Retina (tissue), 1 donor: ENCODE measurements at places on chromosomes 12 and 14.

DNA sequence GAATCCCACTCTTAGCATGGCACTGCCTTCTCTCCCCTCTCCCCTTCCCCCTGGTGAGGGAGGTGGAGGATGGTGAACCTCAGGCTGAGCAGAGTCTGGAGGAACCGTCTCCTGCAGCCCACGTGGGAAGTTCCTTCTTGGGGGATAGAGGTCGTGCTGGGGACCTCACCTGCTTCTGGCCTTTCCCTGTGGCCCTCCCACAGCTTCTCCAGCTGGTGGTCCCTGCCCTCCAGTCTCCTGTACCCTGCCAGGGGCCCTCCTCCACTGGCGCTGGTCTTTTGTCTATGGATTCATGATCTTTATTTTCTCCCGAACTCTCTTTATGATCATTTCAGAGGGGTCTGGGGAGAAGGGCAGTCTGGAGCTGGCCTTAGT, 9.0 kb upstream of the MTA1 start:
- no peak for DNase-seq

DNA sequence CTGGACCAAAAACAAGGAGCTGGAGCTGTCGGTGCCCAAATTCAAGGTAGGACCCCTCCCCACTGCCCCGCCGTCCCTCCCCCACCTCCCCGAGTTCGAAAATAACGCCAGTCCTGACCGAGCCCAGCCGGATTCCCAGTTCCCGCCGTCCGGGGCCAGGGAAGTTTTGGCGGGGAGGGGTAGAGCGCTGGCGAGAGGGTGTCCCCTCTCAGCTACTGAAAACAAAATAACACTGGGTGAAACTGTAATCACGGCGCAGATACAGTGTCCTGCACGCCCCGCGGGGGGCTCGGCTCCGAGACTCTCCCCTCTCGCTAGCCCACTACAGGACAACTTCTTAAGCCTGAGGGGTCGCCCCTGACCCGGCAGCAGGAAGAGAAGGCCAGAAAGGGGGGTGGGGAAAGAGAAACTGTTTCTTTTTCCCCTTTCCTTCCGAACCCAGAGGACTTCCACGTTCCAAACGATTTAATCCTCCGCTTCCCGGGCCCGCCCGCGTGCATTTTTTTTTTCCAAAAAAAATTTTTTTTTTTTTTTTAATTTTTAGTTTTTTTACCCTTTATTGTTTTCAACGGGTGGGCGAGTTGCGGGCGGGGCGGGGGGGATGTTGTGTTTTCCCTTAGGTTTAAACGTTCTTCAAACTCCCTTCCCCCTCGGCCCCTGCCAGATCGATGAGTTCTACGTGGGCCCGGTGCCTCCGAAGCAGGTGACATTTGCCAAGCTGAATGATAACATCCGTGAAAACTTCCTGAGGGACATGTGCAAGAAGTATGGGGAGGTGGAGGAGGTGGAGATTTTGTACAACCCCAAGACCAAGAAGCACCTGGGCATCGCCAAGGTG, 1.6 kb downstream of the SETD1B start:
- DNase-seq, result peak; percentile 72

DNA sequence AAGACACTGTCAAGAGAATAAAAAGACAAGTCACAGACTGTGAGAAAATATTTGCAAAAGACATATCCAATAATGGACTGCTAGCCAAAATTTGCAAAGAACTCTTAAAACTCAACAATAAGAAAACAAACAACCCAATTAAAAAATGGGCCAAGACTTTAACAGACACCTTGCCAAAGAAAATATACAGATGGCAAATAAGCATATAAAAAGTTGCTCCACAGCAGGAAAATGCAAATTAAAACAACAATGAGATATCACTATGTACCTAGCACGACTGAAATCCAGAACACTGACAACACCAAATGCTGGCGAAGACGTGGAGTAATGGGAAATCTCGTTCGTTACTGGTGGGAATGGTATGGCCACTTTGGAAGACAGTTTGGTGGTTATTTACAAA, 228.9 kb downstream of the TTC8 start:
- DNase-seq, result no peak

- DNase-seq, result no peak
Measured at GRCh38 chr12:23938422-23938821, 11.0 kb downstream of the SOX5 start.

DNA sequence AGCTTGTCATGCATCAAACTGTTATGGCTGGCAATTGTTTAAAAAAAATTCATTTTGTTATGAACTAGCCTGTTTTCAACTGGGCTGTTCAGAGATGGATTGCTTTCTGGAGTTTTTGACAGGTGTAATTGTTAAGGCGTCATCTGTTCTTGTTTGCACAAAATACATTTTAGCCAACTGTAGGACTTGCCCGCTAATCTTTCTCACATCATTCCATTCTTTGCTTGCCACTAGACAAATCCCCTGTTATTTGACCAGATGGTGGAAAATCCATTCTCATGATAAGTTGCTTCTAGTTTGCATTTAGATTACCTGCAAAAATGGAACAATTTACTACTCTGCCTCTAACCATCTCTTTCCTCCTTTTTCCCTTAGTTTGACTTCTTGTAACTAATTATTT, 114.3 kb downstream of the NPAS3 start:
- no peak for DNase-seq

DNA sequence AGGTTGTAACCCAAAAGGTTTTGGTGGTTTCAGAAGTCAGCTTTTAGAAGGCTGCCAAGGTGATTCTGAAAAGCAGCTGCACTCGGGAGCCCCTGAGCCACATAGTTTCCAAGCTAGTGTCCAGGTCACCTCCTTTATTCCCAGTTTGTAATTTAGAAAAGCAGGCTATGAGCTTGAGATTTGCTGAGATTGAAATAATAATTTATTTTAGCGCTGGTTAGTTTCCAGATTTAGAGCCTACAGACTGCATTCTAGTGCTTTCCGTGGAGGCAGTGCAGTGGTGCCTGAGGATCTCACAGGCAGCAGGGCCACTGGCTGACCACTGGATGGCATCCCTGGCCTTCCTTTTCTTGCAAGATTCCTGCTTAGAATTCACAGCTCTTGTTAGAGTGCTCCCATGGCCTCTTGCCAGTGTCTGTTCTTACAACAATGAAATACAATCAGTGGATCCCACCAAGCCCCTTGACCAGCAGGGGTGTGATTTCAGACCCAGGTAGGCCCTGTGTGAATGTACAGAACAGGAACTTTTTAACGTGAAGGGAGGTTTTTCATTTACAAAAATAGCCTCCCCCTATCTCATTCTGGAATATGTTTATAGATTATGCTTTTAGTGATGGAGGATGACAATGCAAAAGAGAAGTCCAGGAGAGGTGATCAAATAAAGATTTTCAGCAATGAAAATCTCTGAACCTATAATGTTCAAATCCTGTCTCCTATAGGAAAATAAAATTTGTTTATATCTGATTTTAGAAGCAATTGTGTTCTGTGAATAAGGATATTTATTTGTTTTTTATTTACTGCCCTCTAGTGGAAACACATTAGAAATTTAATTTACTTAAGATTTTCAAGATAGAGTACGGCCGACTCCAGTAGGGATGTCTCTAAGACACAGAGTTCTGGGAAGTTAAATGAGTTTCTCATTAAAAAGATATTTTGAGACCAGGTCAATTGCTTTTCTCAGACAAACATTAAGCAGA, 362.1 kb upstream of the STXBP6 start:
- peak; percentile 59 for DNase-seq

DNA sequence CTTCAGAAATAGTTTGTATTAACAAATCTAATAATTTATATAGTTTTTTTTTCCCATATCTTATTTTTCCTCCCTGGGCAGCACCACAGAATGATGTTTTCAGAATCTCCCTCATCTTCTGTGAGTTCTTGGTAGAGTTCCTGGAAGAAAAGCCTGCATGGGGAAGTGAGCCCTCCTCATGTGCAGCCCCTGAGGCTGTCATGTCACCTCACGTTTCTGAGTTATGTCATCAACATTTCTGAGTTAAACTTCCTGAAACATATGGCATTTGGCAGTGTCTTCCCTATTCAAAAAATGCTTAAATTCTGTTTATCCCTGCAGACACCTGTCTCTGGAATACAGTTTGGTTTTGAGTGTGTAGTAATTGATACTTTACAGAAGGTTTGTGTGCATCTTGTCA, 979.0 kb downstream of the TMEM121 start:
- no peak for DNase-seq

DNA sequence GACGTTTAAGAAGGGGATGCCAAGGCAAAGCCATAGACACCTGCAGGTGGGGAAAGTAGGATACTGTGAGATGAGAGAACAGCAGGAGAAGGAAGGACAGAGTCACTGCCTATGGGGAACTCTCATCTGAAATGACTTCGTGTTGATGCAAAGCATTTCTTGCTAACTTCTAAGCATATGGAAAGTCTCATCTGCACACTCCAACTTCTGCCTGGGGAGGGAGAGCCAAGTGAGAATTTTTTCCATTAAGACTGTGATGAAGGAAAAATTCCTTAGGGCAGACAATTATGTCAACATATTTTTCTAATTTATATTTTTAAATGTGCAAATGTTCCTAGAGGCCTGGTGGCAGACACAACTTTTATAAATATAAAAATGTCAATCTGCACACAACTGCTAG, 115.3 kb downstream of the IPO8 start:
- DNase-seq, result no peak

DNA sequence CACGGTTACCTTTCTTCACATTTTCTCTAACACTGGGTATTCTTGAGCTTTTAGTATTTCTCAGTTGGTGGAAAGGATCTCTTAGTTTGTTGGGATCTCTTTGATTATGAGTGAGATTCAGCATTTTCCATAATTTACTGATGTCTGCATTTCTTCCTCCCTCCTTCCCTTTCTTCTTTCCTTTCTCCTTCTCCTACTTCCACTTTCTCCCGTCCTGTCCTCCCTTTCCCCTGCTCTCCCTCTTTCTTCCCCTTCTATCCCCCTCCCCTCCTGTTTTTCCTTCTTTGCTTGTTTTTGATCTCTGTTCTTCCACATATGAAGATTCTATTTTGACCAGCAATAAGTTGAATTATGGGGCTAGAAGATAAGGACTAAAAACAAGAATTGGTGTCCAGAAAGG, 66.9 kb downstream of the FUT8 start:
- DNase-seq, result no peak

DNA sequence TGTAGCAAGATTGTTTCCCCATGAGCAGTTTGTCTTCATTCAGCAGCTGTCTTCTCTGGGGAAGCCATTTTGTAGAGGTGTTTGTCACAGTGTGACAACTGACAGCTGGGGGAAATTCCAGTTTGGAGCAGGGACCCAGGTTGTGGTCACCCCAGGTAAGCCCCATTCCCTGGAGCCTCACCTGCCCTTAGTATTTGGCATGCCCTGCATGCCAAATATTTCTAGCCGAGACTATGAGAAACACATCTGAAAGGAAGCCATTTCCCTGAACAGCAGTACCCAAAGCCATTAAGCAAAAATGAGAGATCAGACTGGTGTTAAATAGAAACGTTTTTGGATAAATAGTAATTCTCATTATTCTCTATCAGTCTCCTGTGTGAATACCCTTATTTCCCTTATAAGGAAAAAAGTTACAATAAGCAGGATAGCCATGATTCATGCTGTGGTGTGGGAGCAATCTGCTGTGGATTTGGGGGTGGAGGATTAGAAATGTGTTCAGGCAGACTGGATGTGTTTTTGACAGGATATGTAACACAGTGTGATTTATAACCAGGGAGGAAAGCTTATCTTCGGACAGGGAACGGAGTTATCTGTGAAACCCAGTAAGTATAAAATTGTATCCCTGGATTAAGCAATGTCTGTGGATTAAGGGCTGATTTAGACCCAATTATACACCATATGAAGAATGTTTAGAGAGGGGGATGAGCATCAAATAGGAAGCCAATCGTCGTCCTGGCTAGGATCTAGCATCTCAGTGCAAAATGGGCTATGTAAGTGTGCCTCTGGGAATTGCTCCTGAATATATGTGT, 68.9 kb downstream of the DAD1 start:
- no peak for DNase-seq

- DNase-seq, result no peak
Measured at GRCh38 chr12:1525858-1526257, 68.5 kb downstream of the FBXL14 start.

GRCh38 chr12:21891751-21892217, 49.4 kb downstream of the ABCC9 start:
- DNase-seq, result no peak

DNA sequence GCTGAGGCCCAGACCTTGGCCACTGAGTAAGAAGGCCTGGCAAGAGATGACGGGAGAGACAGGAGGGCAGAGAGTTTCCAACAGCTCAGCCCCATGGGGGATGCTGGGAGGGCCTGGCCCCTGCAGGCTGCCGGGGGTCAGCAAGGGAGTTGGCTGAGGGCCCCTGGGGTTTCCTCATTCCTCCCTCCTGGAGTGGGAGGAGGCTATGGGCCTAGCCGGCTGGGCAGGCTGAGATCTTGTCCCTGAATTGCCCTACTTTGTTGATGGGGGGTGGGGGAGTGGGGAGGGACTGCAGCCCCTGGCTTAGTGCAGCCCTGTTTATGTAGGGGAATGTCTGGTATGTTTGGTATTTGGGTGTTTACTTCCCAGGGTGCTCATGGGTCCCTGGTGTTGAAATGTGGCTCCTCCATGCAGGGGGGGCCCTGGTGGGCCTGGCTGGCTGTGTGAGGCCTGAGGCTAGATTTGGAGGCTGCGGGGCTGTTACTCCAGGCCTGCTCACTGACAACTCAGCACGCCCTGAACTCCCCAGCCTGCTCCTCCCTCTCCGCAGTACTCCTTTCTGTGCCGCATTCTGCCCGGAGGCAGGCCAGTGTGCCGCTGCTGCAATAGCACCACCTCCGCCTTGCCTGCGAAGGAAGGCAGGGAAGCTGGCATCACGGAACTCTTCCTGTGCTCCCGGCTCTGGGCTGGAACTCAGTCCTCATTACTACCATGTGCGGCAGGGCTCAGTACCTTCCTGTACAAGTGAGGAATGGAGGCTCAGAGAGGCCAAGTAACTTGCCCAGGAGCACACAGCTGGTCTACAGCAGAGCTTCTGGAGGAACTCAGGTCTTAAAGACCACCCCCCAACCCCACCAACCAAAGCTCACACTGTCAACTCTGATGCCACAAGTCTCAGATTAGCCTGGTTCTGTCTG, 25.3 kb downstream of the JDP2 start:
- peak; percentile 84 for DNase-seq

GRCh38 chr12:47813511-47814196, 6.0 kb downstream of the HDAC7 start:
- peak; percentile 58 for DNase-seq

- DNase-seq, result no peak
Measured at GRCh38 chr12:78271546-78271945, 440.9 kb downstream of the NAV3 start.
